ENCODE measurements at places on chromosomes 4 and X.

- DNase-seq: no peak
Measured at GRCh38 chrX:23783589-23784469, 856 bp downstream of the SAT1 start.

DNA sequence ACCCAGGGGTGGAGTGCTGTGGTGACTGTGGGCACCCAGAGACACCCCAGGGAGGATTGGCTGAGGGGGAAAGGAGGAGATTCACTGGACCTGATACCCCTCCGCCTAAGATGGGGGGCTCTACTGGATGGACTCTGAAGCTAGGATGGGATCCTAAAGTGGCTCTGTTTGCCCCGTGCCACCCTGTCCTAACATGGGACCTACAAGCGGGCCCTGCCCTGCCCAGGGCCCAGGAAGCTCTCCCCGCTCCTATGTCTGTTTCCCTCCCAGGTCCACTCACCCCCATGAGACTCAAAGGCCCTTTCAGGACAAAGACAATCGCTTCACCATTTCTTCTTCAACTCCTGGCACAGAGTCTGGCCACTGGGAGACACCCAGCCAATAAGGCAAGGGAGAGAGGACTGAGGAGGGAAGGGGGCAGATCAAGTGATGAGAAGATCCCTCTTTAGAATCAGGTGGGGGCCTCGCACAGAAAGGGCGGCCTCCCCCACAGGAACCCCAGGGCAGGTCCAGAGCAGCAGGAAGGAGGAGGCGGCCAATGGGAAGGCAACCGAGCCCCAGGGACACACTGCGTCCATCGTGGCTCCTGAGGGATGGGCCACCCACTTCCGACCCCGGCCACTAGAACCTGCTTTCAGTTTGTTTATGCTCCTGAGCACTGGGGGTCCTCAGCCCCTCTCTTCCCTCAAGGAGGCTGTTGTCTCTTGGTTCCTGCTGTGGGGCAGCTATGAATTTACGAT lies 155.4 kb downstream of the AFAP1 start:
- no peak for DNase-seq

DNA sequence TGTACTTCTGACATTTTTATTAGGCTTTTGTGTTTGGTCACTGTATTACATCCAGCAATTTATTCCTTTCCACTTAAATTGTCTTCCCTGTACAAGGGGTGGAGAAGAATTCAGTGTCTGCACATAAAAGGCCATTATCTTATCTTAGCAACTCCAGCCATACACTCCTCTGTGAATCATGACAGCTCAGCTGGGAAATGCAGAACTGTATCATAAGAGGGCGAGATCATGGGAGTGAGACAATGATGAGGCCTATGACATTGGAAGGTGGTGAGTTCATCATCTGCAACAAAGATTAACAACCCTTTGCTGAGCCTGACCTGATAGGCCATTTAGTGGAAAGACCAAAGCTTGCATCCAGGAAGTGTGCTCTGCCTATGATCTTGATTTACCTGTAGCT lies 33.3 kb downstream of the SLIT2 start:
- DNase-seq: no peak

DNA sequence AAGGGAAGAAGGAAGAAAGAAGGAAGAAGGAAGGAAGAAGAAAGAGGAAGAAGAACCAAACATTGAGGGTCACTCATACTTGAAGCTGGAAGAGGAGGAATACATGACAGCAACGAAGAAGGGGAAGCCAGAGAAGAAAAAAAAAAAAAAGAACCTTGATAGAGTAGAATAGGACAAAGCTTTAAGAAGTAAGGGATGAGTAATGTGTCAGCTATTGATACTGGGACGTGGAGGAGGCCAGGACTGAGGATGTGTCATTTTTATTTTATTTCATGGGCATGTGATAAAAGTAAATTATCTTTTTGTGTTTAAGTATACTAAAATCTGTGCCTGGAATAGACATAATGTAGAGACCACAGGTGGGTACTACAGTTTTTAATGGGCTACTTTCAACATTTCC lies 6.4 kb downstream of the EDA2R start:
- DNase-seq: no peak

DNA sequence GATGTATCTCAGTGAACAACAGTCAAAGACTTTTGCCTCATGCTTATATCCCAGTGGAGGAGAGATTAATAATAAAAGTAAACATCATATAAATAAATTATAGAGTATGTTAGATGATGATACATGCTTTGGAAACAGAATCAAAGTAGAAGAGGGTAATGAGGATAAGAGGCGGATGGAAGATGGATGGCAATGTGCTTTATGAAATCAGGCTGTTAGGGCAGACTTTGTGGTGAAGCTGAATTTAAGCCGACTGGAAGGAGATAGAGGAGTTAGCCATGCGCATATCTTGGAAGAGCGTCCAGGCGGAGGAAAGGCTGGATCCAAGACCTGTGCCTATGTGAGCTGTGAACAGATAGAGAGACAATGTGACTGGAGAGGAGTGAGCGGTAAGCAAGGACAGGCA lies 74.9 kb upstream of the GUCY1A1 start:
- no peak for DNase-seq

- no peak for DNase-seq
Measured at GRCh38 chrX:45070116-45071007, 130.3 kb downstream of the DIPK2B start.

DNA sequence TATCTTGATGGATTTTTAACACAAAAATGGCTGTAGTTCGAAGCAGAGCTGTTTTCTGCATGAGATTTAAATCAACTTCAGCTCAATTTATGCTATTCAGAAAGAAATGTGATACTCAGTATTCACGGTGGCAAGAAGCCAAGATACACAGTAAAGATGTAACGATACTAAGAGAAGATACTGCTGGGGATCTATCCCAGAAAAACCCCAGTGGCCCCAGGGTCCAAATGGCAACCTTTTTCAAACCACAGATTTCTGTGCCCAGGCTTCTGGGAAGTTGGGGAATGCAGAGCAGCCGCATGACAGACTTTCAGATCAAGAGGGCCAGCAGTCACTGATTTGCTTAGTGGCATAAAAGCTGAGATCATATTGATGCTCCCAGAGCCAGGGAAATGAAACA lies 353.9 kb downstream of the AFF2 start:
- DNase-seq: no peak

DNA sequence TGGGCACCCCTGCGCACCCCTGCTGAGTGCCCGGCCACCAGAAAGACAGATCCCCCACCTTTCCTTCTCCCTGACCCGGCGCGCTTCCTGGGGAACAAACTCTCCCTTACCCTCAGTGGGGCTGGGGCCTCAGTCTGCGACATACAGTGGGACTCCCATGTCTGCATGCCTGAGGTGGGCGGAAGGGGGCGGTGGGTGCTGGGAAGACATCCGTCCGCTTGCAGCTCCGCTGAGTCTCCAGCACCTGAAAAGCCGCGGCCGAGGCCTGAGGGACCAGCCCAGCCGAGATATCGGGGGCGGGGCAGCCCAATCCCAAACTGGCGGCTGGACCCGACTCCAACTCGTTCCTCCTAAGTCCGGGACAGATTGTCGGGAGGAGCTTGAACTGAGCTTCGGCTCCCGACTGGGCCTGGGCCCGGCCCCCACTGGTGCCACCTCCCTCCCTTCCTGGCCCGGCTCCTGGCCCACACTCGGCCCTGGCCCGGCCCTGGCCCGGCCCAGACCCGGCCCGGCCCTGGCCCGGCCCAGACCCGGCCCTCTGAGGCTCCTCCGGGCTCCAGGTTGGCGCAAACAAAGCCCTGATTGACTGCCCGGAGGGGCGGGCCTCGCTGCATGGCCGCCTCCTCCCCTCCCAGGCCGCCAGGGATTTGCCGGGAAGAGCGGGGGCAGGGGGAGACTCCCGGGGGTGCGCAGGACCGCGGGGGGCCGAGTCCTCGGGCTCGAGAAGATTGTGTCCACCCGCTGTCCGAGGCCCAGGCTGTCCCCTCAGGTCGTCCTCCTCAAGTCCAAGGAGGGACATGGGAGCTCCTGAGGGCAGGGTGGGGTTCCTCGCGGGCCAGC lies 877 bp upstream of the SLC16A2 start:
- no peak for DNase-seq

DNA sequence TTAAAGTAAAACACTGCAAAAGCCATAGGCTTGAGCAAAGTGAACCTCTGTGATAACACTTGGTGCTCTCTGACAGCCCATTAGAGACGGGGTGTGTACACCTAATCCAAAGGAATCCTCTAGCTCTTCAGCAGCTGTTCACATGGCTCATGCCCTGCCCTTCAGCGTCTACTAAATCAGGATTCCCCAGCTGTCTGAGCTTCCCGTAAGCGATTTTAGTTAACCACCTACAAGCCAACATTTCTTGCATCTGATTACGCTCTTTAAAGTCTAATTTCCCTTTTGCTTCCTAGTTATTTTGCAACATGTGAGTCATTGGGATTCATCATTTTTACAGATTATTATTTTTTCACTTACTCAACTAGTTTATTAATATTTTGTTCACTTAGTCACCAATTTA lies 6.5 kb downstream of the DMD start:
- no peak for DNase-seq
